ENCODE measurements at places on chromosomes 12 and 14.

DNA sequence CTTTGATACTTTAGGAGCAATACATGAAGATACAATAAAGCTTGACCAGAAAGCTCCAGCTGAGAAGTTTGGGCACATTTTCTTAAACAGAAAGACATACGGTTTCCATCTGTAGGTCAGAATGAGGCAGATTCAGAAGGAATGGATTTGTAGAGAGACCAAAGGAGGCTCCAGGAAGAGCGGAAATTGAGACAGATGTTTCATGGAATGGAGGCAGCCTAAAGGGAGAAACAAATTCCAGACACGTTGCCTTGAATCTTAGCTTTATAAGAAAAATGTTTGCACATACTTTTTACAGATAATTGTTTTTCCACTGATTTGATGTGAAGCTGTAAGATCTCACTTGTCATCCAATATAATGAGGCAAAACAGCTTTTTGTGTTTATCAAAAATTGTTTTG lies 24.8 kb downstream of the EPYC start:
- DNase-seq, result peak; percentile 82

DNA sequence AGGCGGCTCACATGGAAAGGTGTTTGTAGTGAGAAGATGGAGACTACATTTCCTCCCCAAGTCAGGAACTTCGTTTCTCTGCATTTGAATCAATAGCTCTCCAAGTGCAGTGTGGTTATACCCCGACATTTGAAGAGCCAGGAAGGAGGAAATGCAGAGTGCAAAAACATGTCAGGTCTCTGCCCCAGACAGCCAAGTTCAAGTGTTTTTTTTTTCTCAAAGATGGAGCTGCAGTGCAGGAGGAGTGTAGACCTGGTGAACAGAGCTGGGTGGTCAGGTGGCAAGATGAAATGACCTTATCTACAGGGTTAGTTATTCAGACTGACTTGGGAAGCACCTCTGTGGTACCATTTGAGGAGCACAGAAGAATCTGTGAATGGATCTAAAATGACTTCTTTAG lies 21.3 kb downstream of the MLXIP start:
- no peak for DNase-seq

DNA sequence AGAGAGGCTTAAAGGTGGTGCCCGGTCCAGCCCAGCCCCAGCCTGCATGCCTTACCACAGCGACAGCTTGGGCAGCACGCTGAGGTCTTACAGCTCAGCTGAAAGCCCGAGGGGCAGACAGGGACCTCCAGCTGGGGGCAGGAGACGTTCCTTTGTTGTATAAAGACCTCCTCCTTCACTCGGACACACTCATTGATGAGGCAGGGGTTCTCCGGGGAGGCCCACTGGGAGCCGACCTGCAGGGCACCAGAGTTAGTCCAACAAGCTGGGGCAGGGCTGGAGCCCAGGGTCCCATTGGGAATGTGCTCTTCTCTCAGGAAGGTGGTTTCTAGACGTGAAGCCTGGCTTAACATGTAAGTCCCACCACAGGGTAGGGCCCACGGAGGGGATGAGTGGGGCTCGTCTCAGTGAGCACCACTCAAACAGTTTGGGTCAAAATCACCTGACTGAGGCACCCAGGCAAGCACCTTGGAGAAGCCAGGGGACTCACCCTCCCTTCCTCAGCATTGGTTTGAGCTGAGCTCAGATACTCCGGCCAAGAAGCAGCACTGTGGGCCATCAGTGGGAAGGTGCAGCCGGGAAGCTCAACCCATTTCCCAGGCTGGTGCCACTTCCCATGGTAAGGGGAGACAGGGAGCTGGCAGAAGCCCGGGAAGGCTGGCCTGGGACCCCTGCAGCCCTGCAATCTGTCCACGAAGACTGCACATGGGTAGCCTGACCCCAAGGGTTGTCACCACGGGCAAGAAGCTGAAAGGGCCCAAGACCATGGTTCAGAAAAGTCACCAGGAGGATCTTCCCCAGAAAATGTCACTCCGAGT lies 24.3 kb upstream of the ANO2 start:
- no peak for DNase-seq

DNA sequence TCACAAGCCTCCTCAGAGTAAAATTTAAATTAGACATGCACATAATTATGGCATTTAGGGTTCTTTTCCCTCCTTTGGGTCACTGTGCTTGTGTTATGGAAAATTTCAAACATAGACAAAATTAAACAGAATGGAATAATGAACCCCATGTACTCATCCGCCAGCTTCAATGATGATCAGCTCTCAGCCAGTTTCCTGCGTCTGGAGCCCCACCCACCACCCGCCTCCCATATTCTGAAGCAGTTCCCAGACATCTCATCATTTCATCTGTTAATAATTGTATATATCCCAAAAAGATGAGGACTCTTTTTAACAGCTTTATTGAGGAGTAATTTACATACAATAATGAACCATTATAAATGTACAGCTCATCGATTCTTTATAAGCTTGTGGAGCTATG lies 128.2 kb downstream of the EML1 start:
- no peak for DNase-seq

GRCh38 chr12:131723532-131723931 lies 12.6 kb downstream of the SFSWAP start:
- DNase-seq, result no peak

GRCh38 chr14:64110802-64111201 lies 183.4 kb downstream of the ESR2 start:
- DNase-seq, result no peak

GRCh38 chr14:88045705-88046104 lies 40.8 kb downstream of the GPR65 start:
- peak; percentile 12 for DNase-seq

- DNase-seq, result no peak
These were observed 92.8 kb upstream of the TMTC2 start for GRCh38 chr12:82593901-82594396.

DNA sequence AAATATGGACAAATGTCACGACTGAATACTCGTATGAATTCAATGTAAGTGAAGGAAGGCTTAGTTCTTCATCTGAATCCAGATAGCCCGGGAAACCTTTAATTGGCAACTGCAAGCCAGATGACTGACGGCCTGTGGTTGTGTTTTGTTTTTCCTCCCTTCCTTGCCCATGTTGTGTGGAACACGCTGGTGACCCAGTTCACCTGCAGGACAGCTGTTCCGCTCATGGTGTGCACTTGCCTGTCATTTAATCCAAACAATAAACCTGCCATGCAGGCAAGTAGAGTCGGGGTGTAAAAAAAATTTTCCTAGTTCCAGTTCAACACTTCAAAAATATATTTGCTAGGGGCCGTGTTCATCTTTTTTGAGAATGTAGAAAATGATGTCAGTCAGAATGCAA lies 88.0 kb downstream of the TMEM132D start:
- DNase-seq, result no peak

DNA sequence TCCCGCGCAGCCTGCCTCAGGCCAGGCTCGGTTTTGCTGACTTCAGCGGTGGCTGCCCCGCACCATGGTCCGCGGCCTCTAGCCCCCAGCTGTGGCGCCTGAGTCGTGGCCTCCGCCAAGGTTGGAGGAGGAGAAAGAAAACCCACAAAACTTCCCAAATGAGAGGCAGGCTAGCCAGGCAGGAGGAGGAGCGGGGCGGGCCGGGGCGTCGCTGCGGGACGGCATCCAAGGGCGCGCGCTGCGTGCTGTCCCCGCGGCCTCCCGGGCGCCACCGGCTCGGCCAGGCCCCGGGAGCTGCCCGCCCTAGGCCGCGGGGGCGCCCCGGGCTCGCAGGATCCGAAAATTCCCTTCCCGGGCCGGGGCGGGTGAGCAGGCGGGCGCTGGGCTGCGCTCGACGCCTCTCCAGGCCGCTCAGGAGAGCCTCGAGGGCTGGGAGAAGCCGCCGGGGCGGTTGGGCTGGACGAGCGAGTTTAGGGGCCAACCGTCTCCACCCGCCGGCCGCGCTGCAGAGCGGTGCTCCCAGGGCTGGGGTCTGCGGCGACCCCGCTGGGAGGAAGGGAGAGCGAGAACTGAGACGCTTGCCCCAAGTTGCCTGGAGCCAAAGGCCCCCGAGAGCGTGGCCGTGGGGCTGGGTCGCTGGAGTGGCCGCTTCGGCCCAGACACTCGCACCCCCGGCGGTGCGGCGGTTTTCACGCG lies at the start of gene EFS:
Gene EFS, minus strand, starts transcription at position 137 of the 696 bp plus-strand sequence. CDS start 147 bp downstream, outside the sequence.
- DNase-seq, result peak; percentile 77

GRCh38 chr12:55019784-55020183 lies at the start of gene NEUROD4:
NEUROD4 (plus strand) TSS chr12:55019974; CDS start chr12:55026440, 6,466 bp downstream.
- DNase-seq, result peak; percentile 50
